Smooth muscle cell of bladder (primary cell): ENCODE measurements at places on chromosomes 12 and 14. TPM values are rescaled to one million over a fixed set of nuclear protein-coding genes. Genes with fewer than 3 reads are reported as not detected.

DAO gene
- total RNA-seq: 0.09 TPM in 1 of 2 replicates, not detected in the other

ANKRD33 gene
- 0.09 TPM in 1 of 2 replicates, not detected in the other for total RNA-seq

RHEBL1 gene
- total RNA-seq: 0.28 TPM in 1 of 2 replicates, not detected in the other

RHOJ gene
- 2.0 and 3.4 TPM in 2 replicates for total RNA-seq

LTBR gene
- total RNA-seq: 52.3 and 71.6 TPM in 2 replicates

OTX2 gene
- total RNA-seq: not detected in 2 replicates

FGD4 gene
- 6.0 and 8.8 TPM in 2 replicates for total RNA-seq

TSPAN31 gene
- 64.6 and 87.0 TPM in 2 replicates for total RNA-seq

KLHL33 gene
- total RNA-seq: 0.14 and 0.18 TPM in 2 replicates
